ENCODE measurements at places on chromosomes 4 and X. TPM values are rescaled to one million over a fixed set of nuclear protein-coding genes. Genes with fewer than 3 reads are reported as not detected.

DNA sequence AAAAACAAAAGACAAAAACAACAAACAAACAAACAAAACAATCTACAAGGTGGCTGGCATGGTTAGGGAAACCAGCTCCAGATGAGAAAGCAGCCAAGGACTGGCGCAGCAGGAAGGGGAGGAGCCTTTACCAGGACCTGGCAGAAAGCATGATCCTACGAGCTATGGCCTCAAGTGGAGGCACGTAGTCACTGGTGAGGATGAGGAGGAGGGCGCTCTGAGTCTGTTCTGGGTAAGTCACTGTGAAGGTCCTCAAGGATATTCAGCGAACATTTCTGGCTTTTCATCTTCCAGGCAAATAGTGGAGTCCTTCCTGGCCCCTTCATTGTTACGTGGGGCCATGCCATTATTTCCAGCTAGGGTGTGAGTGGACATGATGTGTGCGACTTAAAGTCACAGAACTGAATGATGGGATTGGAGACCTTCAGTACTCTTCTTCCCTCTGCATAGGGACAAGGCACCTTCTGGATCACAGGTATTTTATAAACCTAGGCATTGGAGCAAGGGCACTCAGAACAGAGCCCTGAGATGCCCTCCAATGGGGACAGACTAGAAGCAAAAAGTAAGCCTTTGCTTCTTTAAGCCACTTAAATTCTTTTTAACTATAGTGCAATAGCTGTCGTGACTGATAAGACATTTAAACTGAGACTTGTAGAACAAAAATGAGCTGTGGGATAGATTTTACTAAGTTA is 771.3 kb downstream of the RAB28 start:
- DNase-seq = no peak

DNA sequence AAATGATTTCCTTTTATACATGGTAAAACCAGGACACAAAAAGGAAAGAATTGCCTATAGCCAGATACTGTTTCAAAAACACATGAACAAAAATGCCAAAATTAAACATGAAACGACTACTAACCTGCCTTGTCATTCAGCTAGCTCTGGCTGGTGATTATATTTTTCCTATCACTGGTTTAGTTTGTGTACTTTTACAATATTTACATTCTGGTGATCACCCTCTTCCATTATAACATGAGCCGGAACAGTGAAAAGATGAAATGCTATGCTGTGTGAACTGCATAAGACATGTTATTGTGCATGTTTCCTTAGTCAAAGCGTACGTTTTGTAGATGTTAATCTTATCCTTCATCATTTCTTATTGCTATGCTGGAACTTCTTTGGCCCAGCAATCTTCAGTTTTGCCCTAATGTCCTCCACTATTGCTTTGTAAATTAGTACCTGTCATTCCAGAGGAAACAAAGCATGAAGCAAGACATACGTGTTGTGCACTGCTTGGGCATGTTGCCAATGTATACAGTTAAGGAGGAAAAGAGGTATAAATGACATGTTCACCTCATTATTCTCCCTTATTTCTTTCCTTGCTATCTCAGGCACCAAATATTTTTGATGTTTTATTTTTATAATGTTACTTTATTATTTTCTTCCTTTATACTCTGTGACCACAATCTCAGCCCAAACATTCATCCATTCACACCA is 386.3 kb downstream of the ARHGAP24 start:
- no peak for DNase-seq

Gene SPARCL1
- 2,377 TPM for polyA plus RNA-seq

DNA sequence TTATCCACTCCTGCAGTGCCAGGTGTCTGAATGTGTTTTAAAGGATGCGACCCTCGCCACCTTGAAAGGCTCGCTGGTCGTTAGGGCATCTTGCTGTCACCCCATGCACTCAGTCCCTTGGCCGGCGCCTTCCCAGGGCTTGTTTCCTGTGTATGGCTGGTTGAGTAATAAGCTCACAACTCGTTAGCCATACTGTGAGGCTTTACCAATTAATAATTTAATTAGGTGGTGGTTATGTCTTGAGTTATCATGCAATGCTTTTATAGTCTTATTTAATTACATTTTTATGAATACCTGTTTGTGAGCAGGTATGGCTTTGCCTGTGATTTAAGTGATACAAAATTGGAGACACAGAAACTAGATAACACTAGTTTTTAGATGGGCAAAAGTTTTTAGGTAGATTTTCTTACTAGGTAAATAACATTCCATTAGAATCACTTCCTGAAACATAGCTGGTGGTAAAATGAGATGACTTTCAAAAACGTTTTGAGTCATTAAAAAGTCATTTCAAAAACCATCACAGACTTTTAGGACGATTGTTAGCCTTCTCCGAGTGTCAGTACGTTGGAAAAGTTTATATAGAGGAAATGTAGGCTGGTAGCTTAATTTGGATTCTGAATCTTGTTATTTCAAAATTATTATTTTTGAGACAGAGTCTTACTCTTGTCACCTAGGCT is 18.2 kb downstream of the PTTG2 start:
- no peak for DNase-seq

DNA sequence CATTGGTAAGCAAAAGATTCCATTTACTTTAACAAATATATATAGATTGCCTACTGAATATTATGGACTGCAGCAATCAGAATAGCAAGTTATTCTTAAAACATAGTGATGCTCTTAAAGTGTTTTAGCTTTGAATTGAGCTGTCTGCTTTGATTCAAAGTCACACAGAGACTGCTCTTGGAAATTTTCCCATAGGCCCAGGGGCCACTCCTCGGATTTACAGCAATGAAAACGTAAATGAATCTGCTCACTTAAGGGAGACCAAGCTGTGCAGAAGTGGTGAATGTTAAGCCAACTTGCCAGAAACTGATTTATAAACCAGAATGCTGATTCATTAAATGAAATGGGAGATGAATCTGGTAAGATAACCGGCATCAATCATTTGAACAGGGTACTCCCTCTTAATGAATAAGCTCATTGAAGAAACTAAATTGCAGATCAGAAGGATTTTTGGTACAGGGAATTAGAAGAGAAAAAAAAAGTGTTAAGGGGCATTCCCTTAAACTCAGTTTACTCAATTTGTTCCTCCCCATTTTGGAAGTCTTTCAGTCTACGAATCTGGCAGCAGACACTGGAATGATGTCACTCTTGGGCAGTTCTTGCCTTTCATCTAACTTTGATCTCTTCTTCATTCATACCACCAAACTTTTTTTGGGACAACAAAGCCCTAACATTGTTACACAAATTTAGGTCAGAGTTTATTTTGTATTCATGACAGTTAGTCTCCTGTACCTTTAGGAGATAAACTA is 363.3 kb upstream of the MAGEB2 start:
- DNase-seq = peak; percentile 2

DNA sequence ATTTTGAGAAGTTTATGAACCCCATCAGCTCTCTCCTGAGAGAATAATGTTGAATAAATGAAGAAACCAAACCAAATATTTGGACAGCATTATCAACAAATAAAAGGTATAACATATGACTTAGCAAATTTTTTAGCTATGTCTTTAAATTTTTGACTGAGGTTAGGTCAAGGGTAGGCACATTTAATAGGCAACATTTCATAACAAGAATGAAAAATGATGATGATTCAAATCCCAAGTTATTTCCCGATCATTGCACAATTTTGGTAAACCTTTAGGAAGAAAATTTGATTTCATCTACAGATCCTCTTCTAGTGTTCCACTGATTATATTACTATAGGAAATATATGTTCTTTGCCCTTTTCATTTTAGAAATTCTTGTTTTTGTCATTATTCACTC is 123.7 kb upstream of the TLR3 start:
- no peak for DNase-seq

- no peak for DNase-seq
Observed at GRCh38 chrX:11756354-11757318, 1.4 kb upstream of the MSL3 start.

GRCh38 chr4:9866931-9867330 is 85.5 kb downstream of the DRD5 start:
- DNase-seq = no peak

DNA sequence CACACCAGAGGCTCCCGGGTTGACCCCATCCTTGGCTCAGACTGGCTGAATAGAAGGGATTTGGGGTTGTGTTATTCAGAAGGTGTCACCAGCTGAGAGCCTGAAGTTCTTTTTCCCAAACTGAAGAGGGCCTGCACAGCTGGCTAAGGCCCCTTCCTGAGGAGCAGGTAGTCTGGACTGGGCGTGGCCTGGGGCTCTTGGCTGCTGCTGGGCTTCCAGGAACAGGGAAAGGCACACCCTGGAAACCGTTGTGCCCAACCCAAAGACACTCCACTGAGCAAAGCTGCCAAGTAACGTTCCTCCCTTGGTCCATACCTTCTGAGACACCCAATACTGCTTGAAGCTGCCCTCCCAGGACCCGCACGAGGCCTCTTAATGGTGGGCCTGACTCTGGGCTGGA is 8.3 kb upstream of the CXCR3 start:
- no peak for DNase-seq

Gene FRMPD4
- polyA plus RNA-seq = 7.0 TPM

GRCh38 chrX:276581-277201 is 4.5 kb upstream of the PLCXD1 start:
- no peak for DNase-seq

DNA sequence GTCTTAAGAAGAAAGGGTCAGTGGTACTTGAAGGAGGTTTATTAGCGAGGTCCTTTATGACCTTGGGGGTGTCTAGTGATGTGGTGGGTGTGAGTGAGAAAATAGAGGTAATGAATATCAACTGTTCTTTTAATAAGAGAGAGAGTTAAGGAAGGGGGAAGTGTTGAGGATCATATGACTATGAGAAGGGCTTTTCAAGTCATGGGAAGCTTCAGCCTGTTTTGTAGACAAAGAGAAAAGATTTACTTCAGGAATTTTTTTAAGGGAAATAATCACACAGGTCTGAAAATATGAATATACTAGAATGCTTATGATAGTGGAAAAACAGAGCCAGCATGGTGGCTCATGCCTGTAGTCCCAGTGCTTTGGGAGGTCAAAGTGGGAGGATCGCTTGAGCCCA is 41.3 kb upstream of the MTMR1 start:
- DNase-seq = no peak

Gene VCX2
- polyA plus RNA-seq = not detected

GRCh38 chr4:140856621-140857062 is 100.5 kb upstream of the TBC1D9 start:
- DNase-seq = peak; percentile 54

GRCh38 chr4:8893624-8894423 is 22.2 kb upstream of the HMX1 start:
- DNase-seq = no peak

Gene MAGEB17
- polyA plus RNA-seq = 0.30 TPM

DNA sequence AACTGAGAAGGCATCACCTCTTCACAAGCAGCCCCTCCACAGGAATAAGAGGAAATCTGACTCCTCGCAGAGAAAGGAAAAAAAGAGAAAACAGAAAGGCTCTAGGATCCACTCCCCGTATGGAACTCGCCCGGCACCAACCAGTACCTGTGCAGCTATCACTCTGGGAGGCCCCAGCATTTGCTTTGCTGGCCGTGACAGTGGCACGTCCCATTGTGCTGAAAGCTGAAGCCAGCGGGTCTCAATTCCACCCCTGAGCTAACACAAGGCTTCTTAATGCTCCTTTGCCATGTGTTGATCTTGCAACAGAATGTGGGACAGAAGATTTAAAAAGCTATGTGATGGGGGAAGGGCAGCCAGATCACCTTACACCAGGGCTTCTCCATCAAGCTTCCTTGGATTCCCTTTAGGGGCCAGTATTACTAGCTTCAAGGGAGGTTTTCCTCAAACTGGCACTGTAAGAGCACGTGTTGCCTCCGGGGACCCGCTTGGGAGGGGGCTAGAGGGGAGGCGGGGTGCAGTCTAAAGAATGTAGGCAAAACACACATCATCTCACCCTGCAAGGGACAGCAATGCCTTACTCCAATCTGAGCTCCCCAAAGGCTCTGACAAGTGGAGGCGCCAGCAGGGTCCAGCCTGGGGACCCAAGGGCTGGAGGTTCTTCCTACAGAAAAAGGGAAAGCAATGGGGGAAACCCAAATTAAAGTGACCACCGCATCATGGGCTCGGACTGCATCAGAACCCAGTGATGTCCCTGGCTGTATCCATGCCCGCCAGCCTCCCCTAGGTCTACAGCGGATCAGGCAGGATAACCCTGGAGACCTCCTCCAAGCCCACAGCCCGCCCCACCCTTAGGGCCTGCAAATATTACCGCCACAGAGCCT is 1.2 kb downstream of the USP46 start:
- DNase-seq = no peak

- DNase-seq = no peak
Observed at GRCh38 chr4:98260047-98260578, 1.1 kb upstream of the RAP1GDS1 start.

Gene STPG2
- 0.13 TPM for polyA plus RNA-seq

DNA sequence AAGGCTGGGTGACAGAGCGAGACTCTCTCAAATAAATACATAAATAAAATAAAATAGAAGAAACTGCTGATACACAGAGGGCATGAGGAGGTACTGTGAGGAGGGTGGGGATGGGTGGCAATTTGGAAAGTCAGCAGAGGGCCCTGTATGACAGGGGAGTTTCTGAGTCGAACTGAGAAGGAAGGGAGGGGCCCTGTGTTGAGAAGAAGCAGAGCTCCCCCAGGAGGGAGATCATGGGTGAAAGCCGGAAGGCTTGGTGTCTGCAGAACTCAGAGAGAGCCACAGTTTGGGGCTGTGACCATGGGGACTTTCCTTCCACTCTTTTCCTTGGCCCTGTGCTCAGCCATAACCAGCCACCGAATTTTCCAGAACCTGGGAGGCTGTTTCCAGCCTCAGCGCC is 24.8 kb upstream of the AFAP1 start:
- no peak for DNase-seq

DNA sequence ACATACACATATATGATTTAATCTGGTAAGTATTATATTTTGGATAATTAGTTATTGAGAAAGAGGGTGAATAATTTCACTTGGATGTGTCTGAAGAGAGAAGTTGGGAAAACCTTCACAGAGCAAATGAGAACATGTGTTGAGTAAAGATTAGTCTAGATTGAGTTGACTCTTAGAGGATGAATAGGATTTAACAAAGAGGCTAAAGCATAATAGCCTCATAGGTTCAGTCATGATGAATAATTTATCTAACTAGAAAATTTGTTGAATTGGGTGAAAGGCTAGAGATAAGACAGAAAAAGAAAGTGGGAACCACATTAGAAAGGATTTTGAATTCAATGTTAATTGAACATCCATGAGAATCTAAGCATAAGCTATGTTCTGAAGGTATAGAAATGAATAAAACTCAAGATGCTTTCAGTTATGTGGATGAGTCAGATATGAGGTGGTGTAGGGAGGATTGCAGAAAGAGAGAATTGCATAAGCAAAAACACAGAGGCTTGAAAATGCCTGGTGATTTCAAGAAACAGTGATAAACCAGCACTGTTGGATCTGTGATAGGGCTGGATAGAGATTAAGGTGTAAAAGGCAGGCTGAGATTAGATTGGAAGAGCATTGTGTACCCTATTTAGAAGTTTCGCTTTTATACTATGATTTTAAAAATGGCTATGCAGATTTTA is 207.6 kb upstream of the NR3C2 start:
- no peak for DNase-seq

DNA sequence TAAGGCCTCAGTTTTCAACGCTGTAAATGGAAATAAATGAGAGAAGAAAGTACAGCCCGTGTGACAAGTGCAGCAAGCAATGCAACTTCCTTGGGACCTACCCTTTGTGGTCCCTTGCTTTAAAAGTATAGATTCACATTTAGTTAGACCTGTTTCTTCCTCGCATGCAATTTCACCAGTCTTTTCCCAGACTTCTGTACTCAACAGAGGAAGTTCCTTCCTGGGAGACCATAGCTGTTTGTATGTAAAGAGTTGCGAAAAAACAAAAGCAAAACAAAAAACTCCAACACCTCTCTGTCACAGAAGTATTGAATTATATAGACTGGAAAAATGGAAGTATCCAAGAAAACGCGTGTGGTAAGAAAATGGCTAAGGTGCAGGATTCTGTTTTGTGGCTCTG is 1.1 kb upstream of the IRF2 start:
- DNase-seq = no peak

Gene NSG1
- 362 TPM for polyA plus RNA-seq
